ENCODE measurements at places on chromosomes 1 and 21.
A peak's percentile ranks its signal among the peaks of the same experiment; 100 is the strongest.

DNA sequence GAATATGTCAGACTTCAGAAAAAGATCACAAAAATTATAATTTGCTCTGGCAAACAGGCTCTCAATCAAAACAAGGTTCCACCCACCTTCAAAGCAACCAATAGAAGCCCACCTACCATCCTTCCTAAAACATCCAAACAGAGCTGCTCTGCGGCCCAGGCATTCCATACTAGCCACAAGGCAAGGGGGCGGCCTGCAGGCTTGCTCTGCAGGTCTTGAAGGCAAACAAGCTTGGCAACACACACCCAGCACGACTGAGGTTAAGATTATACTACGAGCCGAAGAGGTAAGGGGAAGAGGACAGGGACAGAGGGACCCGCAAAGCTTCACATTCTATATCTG is 207.3 kb downstream of the SLC45A1 start:
- peak; percentile 66 for DNase-seq

GRCh38 chr1:12714710-12715475 is 1.0 kb upstream of the AADACL3 start:
- DNase-seq = no peak

GRCh38 chr1:247182994-247183393 is 11.2 kb upstream of the ZNF124 start:
- DNase-seq = no peak

DNA sequence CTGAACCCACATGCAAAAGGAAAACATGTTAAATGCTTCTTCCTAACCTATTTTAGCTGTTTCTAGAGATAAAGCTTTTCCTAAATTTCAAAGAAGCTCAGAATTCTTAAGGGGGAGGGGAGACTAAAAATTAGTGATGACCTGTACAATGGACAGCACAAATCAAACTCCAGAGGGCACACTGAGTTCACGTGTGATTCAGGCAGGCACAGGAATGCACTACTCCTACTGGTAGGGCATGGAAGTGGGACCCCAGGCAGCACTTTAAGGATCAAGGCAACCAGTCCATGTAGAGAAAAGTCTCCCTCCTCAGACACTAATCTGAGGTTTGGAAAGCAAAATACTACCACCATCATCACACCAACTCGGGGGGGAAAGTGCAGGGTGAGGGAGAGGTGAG is 31.3 kb upstream of the CLCA4 start:
- no peak for DNase-seq

DNA sequence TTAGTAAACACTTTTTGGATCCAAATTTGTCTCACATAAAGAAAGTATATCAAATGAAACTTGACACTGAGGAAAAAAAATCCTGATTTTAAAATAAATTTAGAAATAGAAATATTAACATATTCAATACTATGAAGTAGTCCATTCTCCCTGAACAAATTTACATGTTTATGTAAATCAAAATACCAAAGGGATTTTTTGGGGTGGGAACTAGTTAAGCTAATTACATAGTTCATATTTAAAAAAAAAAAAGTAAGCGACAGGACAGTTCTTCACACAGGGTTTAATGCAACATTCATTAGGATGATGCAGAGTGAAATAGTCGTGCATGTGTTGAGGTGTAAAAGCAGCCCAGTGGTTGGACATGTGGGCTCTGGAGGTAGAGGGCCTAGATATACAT is 433.5 kb upstream of the B3GALT2 start:
- no peak for DNase-seq

DNA sequence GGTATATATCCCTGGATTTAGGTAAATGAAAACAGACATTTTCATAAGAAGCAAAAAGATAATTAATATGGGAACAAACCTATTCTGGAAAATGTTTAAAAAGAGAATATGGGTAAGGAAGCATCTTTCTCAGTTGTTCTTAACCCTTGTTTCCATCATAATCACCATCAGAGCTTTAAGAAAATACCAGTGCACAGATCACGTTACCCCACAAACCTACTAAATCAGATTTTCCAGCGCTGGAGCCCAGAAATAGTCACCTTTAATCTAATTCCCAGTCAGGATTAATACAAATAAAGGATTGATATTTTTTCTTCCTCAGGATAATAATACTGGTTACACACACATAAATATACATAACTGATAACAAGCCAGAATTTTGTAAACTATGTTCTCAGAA is 44.6 kb downstream of the PTPRC start:
- no peak for DNase-seq

DNA sequence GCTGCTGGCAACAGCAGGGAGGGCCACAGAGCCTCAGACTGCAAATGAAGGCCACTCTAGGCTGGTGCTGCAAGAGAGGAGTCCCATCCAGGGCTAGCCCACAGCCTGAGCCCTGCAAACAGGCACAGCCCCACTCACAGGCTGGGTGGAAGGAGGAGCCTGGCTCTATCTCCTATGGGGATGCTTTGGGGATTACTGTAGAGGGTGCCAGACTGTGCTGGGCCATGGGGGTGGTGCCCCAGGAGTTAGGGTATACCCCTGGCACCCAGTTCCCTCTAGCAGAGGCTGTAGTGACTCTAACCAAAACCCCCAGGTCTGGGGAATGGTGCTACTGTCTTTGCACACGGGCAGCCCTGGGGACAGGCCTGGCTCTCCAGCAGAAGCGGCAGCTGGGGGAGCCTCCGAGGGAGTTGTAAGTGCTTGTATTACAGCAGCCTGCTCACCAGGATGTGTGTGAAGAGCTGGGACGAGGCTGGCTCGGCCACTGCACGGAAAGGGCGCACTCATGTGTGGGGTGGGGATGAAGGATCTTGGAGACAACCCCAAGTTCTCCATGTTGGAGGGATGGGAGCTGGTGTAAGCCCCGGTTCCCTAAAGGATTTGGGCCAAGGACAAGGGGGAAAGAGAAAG is 23.4 kb upstream of the EVA1B start:
- DNase-seq = no peak

- DNase-seq = peak; percentile 94
Observed at GRCh38 chr1:54886724-54887664, at the start of gene DHCR24. TSS of gene DHCR24 (minus strand) at chr1:54887195. CDS start at chr1:54887119, 76 bp downstream.

DNA sequence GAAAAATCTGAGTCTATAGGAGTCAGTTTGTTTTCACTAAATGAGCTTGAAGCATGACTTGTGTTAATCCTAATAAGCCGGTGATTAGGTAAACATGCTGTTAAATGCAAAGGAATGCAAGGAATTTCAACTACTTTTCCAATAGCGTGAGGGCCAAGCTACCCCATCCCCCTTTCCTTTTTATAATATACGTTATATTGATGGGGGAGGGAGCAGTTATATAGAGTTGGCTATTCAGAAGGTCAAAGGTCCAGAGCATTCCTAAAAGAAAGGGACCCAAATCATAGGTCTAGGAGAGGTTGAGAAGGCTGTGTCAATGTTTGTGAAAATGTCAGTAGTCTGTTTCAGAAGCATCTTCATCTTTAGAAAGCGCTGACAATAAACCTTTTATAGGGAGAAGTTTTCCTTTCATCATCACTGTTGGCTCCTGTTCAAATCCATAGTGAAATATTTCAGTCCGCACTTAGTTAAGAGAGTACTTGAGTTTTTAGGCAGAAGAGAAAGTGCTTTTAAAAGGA is 3.8 kb downstream of the CCN1 start:
- DNase-seq = no peak

GRCh38 chr1:2633366-2633935 is 635 bp upstream of the MMEL1 start:
- DNase-seq = no peak

GRCh38 chr1:193676996-193677549 is 490.7 kb upstream of the B3GALT2 start:
- no peak for DNase-seq

GRCh38 chr21:34198231-34199120 is 125.1 kb downstream of the MRPS6 start:
- DNase-seq = no peak

DNA sequence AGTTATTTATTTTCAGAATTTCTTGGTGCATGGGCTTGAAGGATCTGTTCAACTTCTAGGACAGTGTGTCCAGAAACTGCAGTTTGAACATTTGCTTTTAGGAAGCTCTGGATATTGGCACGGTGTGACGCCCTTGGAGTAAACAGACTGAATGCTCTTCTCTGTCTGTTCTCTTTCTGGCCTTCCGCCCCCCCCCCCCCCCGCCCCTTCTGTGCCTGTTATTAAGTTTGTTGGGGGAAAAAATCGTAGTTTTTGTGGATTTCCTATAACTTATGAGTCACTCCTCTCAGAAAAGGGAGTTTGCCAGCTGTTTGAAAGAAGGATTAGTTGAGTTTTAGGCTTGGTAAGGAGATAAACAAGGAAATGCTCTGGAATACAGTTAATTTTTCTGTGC is 1.2 kb downstream of the KCTD3 start:
- peak; percentile 46 for DNase-seq

DNA sequence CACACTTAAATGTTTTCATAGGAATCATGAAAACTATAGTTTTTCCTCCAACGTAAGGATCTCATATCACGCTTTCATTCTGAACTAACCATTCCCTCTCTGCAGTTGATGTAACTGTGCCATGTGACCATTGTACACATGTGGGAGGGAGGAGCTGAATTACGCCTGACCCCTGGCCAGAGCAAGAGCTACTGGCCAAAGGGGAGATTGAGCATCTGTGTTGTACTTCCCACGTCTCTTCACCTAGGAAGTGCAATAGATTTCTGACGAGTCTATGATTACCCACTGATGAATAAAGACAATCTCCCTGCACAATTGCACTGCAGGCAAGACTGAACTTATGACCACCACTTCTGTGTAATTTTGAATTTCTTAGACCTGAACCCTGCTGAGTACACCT is 24.0 kb downstream of the PTPRC start:
- no peak for DNase-seq

- DNase-seq = no peak
Observed at GRCh38 chr21:31837618-31838390, 35.0 kb upstream of the HUNK start.

GRCh38 chr1:94952539-94952938 is 25.6 kb upstream of the CNN3 start:
- no peak for DNase-seq

GRCh38 chr1:183806675-183807074 is 1.8 kb downstream of the RGL1 start:
- no peak for DNase-seq

DNA sequence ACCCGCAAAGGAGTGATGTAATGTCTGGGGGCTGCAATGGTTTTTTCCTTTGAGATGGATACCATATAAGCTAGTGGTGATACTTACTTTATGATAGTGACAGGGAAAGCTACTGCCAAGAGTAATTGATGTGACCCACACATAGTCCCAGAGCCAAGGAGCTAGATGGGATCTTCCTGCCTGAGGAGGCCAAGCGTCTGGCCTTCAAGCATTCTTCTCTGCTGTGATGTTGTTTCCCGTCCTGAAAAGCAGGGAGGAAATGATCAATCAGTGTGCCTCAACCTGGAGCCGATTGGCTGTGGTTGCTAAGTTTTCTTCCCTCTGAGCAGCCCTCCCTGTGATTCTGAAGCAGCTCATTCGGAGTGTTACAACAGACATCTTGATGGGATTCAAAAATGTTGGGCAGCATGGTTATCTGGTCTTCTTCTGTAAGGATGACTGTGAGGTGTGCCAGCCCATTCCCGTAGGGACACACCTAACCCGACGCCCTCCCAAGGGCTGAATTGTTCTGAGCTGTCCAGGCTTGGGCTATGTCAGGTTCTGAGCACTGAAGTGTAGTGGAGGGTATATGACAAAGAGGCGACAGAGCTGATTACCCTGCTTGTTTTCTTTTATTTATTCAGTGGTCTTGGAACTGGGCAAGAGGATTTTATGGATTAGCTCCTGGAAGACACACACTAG is 56.7 kb downstream of the UCK2 start:
- no peak for DNase-seq

GRCh38 chr21:37866027-37866426 is 50.2 kb downstream of the KCNJ6 start:
- DNase-seq = no peak

DNA sequence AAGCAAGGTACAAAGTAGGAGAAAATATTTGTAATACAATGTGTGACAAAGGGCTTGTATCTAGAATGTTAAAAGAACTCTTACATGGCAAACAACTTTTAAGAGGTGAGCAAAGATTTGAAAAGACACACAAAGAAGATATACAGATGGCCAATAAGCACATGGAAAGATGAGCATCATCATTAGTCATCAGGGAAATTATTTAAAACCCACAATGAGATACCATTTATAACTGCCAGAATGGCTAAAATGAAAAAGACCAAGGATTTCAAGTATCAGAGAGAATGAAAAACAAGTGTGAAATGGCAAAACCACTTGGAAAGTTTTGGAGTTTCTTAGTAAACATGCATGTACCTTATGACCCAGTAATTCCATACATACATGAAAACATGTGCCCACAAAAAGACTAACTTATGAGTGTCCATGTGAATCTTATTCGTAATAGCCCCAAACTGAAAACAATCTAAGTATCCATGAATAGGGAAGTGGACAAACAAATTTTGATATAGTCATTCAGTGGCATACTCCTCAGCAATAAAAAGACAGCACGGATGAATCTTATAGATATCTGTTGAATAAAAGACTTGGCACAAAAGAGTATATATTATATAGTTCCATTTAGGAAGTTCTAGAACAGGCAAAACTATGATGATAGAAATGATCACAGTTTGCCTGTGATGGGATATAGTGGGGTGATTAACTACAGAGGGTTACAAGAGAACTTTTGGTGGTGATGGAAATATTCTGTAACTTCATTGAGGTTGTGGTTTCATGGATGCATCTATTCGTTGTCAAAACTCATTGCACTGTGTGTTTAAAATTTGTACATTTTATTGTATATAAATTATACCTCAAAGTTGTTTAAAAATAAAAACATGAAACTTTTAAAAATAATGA is 82.0 kb downstream of the DISP1 start:
- no peak for DNase-seq

- DNase-seq = no peak
Observed at GRCh38 chr1:15038232-15039016, 115.1 kb upstream of the TMEM51 start.

- DNase-seq = no peak
Observed at GRCh38 chr1:95509989-95510388, 276.0 kb downstream of the RWDD3 start.

DNA sequence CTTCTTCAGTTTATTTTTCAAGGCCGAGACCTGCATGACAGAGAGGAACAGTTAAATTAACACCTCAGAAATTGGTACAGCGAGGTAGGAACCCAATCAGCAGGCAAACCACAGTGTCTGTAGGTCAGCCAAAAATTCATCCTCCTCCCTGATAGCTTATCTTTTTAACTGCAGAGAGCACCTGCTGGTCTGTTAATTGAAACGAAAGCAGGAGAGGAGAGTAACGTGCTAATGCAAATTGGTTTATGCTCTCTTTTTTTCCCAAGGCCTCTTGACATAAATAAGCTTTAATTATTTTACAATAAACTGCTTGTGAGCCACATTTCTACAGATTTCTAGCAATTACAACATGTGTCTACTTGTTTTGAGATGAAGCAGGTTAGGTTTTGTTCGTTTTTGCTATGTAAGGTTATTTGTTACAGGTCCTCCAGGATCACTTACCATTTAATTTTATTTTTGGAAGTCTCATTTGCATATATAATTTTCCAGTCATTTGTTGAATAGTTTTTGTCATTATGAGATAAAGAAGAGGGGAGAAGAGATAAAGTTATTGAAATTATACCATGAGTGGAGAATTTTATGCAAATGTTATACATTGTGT is 179.9 kb downstream of the DENND1B start:
- no peak for DNase-seq
